ENCODE measurements at places on chromosomes 11 and 22. TPM values are rescaled to one million over a fixed set of nuclear protein-coding genes. Genes with fewer than 3 reads are reported as not detected.

The KCNK4 gene
- 6.5 TPM for polyA plus RNA-seq

The C22orf31 gene
- polyA plus RNA-seq = not detected

The TYR gene
- polyA plus RNA-seq = not detected

The RPS25 gene
- polyA plus RNA-seq = 677 TPM

The MMP10 gene
- polyA plus RNA-seq = not detected

The OR10A2 gene
- polyA plus RNA-seq = 0.21 TPM

The RFPL1 gene
- 6.3 TPM for polyA plus RNA-seq

Measured in spinal cord (tissue), 10 donors.